T follicular helper cell (primary cell): ENCODE measurements at places on chromosomes 16 and 17.

- no peak for DNase-seq
Measured at GRCh38 chr17:55303701-55304145, 39.0 kb downstream of the HLF start.

GRCh38 chr16:84254062-84254461 is 14.2 kb upstream of the KCNG4 start:
- DNase-seq, result no peak

DNA sequence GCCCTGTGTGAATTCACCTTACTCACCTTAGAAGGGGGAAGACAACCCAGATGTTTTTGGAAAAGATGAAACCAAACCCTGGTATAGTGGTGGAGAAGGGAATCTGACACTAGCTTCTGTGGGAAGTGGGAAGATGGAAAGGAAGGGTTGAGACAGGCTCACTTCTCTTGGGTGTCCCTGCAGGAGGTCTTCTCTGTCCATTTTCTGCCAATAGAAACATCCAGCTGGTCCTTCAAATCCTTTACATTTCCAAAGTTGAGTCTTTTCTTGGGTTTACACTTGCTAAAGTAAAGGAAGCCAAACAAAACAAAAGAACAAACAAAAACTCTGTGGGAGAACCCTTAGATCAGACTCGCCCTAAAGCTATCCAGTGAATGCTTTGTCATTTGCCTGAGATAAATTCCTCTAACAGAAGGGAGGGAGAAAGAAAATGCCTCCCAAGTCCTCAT is 10.2 kb downstream of the HOXB1 start:
- no peak for DNase-seq

DNA sequence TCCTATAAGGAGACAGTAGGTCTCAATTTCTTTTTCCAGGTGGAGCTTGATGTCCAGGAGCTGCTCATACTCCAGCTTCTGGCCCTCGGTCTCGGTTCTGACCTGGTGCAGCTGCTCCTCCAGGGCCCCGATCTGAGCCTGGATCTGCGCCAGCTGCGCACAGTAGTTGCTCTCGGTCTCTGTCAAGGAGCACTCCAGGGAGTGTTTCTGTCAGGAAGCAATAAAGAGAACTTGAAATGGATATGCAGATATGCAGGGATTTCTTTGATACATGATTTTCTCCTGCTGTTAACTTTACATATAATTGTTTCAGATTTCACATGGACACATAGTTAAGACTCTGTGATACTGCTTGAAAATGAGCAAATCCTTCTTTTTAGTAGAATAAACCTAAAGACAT is 4.7 kb downstream of the KRT25 start:
- DNase-seq, result no peak

GRCh38 chr16:72932050-72932449 is 115.9 kb downstream of the ZFHX3 start:
- DNase-seq, result no peak
